ENCODE measurements at places on chromosomes 7 and 10. TPM values are rescaled to one million over a fixed set of nuclear protein-coding genes. Genes with fewer than 3 reads are reported as not detected.

The HOXA2 gene
- not detected for polyA plus RNA-seq

The GRID2IP gene
- 1.5 TPM for polyA plus RNA-seq

The LRIT1 gene
- 0.03 TPM for polyA plus RNA-seq

- no peak for DNase-seq
- H3K36me3 ChIP-seq: peaks cover 24% of the 10 kb centered on the region
- H3K4me1 ChIP-seq: peaks cover 9% of the 10 kb centered on the region
Measured at GRCh38 chr10:84156768-84157167, 16.8 kb upstream of the GPR15LG start.

The APBB1IP gene
- polyA plus RNA-seq: 0.02 TPM

DNA sequence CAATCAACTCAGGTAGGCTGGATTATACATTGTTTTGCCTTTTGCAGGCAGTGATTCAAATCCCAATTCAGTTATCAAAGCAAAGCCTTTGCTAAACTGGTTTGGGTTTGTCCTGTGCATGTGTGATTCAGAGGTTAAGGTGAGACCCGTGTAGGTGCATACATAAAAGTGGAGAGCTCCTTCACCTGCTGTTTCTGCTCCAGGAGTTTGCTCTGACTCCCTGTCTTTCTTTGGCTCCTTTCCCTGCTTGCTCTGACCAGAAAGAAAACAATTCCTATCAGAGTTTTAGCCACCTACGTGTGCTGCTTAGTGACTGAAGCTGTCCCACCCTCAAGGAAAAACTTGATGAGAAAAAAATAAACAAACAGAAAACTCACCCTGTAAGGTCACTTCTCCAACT lies 101.1 kb downstream of the TPST1 start:
- no peaks in the 10 kb centered on the region for H3K36me3 ChIP-seq
- H3K27me3 ChIP-seq: no peaks in the 10 kb centered on the region
- no peaks in the 10 kb centered on the region for H3K4me1 ChIP-seq
- DNase-seq: no peak
- no peak overlapping the region for H3K27ac ChIP-seq

DNA sequence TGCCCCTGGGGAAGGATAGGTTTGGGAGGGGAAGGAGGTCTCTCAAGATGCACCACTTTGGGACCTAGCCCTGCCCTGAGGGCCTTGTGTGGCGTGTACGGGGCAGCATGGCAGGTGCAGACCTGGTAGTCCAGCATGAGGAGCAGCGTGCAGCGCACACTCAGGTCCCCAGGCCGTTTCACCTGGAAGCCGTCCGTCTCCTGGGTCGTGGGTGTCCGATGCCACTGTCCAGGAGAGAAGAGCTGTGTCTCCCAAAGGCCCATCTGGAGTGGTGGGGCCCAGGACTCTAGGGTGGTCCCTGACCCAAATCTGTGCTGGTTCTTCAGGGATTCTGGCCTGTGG lies 6.8 kb downstream of the SMARCD3 start:
- no peak overlapping the region for H3K4me3 ChIP-seq
- no peaks in the 10 kb centered on the region for H3K4me1 ChIP-seq
- H3K36me3 ChIP-seq: peaks cover 3% of the 10 kb centered on the region
- peaks cover 20% of the 10 kb centered on the region for H3K27me3 ChIP-seq
- DNase-seq: no peak

The RTKN2 gene
- polyA plus RNA-seq: 5.1 TPM

The RNF148 gene
- polyA plus RNA-seq: 0.11 TPM

- DNase-seq: no peak
- no peak overlapping the region for H3K4me3 ChIP-seq
- H3K27me3 ChIP-seq: no peaks in the 10 kb centered on the region
- H3K4me1 ChIP-seq: no peaks in the 10 kb centered on the region
Measured at GRCh38 chr7:18770154-18770811, 274.7 kb downstream of the HDAC9 start.

DNA sequence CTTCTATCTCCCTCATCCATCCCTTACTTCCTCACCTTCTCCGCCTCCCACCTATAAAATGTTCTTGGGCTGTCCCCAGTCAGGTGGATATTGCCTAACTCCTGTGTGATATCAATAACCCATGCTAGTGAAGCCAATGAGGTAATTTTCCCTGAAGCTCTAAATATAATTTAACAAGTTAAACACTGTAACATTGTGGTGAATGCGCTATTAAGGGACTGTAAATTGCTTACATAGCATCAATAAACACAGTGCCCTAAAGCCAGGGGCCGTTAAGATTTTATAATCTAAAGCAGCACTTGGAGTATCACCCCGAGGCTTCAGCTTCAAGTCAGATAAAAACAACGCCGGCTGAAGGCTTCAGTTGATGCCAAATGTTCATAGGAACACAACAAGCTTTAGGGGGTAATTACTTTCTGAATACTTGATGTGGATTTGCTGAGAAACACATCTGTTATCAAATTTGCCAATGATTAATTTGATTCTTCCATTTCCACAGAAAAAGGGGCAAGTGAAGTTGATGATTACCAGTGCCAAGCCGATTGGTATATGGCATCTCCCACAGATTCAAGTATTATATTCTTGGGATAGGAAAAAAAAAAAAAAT lies 138.4 kb downstream of the CREB5 start:
- H3K27me3 ChIP-seq: no peaks in the 10 kb centered on the region
- no peaks in the 10 kb centered on the region for H3K36me3 ChIP-seq
- H3K4me1 ChIP-seq: no peaks in the 10 kb centered on the region
- H3K27ac ChIP-seq: no peak overlapping the region

DNA sequence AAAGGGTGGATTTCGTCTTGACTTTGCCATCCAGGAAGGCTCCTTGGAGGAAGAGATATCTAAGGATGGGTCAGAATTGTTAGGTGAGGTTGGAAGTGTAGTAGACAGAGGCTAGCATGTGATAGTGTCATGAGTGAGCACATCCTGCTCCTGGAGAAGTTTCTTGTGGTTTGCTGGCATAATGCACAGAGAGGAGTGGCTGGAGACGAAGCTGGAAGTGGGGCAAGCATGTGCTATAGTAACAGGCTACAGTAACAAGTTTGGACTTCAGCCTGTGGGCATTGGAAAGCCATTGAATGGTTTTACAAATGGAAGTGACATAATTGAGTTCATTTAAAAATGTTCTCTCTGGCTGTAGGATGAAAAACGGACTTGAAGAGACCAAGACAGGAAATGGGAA lies 175.6 kb upstream of the VWC2 start:
- no peak for DNase-seq
- no peak overlapping the region for H3K4me3 ChIP-seq

DNA sequence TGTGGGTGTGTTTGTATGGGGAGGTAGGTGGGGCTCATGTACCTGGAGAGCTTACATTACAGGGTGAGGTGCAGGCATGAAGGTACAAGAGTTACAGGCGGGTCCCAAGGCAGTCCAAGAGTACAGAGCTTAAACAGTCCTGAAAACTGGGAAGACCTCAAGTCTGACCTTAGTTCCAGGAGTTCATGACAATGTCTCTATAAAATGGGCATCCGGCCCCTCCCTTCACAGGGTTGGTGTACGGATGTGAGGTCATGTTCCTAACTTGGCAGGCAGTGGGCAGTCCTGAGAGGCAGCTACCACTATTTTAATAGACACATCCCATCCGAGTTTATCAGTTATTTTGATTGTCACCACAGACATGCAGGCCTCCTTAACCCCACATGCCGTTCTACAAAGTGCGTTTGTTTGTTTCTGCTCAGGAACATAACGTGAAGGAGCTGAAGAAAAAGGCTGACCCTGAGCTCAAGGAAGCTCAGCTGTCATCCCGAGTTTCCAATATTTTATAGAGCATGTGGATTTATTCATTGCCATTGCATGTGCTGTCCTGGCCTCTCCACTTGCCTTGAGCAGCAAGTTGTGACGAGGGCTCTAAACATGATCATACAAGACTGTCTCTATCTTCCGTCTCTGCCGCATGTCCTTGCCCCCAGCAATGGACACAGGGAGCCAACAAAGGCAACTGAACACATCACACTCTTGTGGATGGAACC lies 647.5 kb upstream of the IGFBP3 start:
- H3K27me3 ChIP-seq: no peaks in the 10 kb centered on the region
- H3K36me3 ChIP-seq: no peaks in the 10 kb centered on the region
- DNase-seq: no peak
- no peak overlapping the region for H3K4me3 ChIP-seq
- no peak overlapping the region for H3K27ac ChIP-seq

DNA sequence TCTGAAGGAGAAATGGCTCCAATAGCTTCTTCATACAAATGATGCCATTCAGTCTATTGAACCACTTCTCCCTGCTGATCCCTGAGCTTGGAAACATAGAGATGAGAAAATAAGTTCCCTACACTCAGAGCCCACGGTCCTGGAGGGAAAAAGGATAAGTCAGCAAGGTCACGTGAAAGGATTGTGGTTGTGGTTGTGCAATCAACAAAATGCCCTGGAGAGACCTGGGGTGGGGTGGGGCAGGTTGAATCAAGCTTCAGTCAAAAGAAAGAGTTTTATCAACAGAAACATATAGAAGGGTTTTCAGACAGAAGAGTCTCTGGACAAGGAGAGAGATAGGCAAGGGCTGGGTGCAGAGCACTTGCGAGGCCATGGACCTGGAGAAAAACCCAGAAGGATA lies 30.1 kb downstream of the C10orf90 start:
- H3K27ac ChIP-seq: no peak overlapping the region
- H3K36me3 ChIP-seq: no peaks in the 10 kb centered on the region
- H3K27me3 ChIP-seq: no peaks in the 10 kb centered on the region
- H3K4me3 ChIP-seq: no peak overlapping the region
- DNase-seq: no peak
- no peaks in the 10 kb centered on the region for H3K4me1 ChIP-seq
